ENCODE measurements at places on chromosomes 12 and 14. TPM values are rescaled to one million over a fixed set of nuclear protein-coding genes. Genes with fewer than 3 reads are reported as not detected.

- no peak overlapping the region for H3K27ac ChIP-seq
- no peaks in the 10 kb centered on the region for H3K27me3 ChIP-seq
- DNase-seq: no peak
- peaks cover 6% of the 10 kb centered on the region for H3K4me1 ChIP-seq
Observed at GRCh38 chr12:68761442-68761812, 15.5 kb downstream of the SLC35E3 start.

DNA sequence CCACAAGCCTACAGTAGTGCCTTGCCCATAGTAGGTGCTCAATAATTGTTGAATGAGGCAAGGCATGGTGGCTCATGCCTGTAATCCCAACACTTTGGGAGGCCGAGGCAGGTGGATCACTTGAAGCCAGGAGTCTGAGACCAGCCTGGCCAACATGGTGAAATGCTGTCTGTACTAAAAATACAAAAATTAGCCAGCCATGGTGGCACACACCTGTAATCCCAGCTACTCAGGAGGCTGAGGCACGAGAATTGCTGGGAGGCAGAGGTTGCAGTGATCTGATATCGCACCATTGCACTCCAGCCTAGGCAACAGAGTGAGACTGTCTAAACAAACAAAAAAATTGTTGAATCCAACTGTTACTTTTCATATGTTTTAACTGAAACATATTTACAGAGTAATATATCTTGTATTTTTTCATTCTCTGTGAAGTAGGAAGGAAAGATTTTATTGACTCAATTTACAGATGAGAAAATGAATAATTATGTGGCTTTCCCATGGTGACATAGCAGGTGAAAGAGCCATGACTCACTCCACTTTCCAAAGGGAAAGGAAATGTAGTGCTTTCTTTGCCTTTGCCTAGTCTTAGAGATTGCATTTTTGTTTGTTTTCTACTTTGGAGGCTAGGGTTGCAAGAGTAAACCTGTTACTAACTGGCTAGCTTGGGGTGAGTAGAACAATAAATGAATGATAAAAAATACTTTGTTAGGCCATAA is 95.4 kb upstream of the SLC38A4 start:
- no peaks in the 10 kb centered on the region for H3K27me3 ChIP-seq
- peaks cover 19% of the 10 kb centered on the region for H3K4me1 ChIP-seq
- no peaks in the 10 kb centered on the region for H3K36me3 ChIP-seq
- H3K4me3 ChIP-seq: no peak overlapping the region
- DNase-seq: peak; percentile 54

- H3K4me3 ChIP-seq: no peak overlapping the region
- H3K4me1 ChIP-seq: peaks cover 6% of the 10 kb centered on the region
- no peak for DNase-seq
- no peaks in the 10 kb centered on the region for H3K27me3 ChIP-seq
- no peaks in the 10 kb centered on the region for H3K36me3 ChIP-seq
Observed at GRCh38 chr12:87238466-87238865, 790.7 kb downstream of the C12orf50 start.

DNA sequence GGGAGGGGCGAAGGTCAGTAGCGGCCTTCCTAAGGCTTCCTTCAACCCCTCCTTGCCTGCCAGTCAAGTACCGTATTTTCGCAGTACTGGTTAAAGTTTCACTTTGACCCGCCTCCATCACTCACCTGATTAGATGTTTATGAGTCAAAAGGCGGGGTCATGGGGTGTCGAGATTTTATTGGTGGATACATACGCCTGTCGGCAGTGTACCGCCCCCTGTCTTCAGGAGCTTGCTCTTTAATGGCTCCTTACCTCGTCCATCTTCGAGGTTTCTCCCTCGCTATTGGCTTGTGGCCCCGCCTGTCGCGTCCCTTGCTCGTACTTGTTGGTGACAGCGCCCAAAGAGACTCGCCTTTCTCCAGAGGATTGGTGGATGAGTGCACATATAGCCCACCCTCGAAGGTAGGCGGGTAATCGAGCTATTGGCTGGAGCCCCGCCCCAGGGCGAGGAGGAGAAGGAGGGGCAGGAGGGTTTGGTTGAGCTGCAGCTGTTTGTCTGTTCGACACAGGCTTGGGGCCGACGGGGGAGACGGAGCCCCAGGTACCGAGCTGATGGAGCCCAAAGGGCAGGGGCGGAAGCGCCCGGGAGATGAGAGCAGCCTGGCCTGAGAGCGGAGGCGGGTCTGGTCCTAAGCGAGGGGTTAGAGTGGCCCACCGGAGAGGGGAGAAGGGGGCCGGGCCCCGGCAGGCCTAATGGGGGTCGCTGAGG is at the start of gene RAB5B:
RAB5B (plus strand) TSS at position 480 of the 709 bp plus-strand sequence. CDS start 12,883 bp downstream, outside the sequence.
- peak; percentile 100 for DNase-seq
- H3K27me3 ChIP-seq: no peaks in the 10 kb centered on the region
- no peak within 1 kb of the TSS for H3K27ac ChIP-seq
- H3K4me3 ChIP-seq: no peak within 1 kb of the TSS

- H3K36me3 ChIP-seq: no peaks in the 10 kb centered on the region
- no peak overlapping the region for H3K4me3 ChIP-seq
- no peak for DNase-seq
- no peaks in the 10 kb centered on the region for H3K27me3 ChIP-seq
Observed at GRCh38 chr14:34036319-34036766, 85.5 kb upstream of the EGLN3 start.

- no peak overlapping the region for H3K27ac ChIP-seq
- no peak overlapping the region for H3K4me3 ChIP-seq
- H3K4me1 ChIP-seq: peaks cover 4% of the 10 kb centered on the region
Observed at GRCh38 chr14:21078287-21078686, 8.2 kb downstream of the ARHGEF40 start.

- no peaks in the 10 kb centered on the region for H3K36me3 ChIP-seq
- no peak overlapping the region for H3K4me3 ChIP-seq
- DNase-seq: no peak
- no peaks in the 10 kb centered on the region for H3K4me1 ChIP-seq
- peaks cover 85% of the 10 kb centered on the region for H3K27me3 ChIP-seq
Observed at GRCh38 chr12:5956987-5957386, 11.9 kb upstream of the ANO2 start.

GRCh38 chr12:49340971-49341776 is 4.2 kb upstream of the C1QL4 start:
- no peaks in the 10 kb centered on the region for H3K36me3 ChIP-seq
- no peak for DNase-seq
- no peak overlapping the region for H3K4me3 ChIP-seq
- H3K4me1 ChIP-seq: peaks cover 11% of the 10 kb centered on the region
- H3K27ac ChIP-seq: no peak overlapping the region

DNA sequence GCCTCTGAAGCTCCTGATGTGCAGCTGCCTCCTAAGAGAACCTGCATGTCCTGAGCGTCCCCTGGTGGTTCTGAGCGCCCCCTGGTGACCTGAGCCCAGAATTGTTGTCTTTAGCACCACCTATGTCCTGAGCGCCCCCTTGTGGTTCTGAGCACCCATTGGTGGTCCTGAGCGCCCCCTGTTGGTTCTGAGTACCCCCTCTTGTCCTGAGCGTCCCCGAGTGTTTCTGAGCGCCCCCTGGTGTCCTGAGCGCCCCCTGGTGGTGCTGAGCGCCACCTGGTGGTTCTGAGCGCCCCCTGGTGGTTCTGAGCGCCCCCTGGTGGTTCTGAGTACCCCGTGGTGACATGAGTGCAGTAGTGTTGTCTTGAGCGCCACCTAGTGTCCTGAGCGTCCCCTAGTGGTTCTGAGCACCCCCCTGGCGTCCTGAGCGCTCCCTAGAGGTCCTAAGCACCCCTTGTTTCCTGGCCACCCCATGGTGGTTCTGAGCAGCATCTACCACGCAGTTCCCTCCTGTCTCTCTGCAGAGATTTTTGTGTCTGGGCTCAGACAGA is 782.5 kb downstream of the TMEM121 start:
- no peak overlapping the region for H3K4me3 ChIP-seq
- H3K27me3 ChIP-seq: peaks cover 54% of the 10 kb centered on the region
- no peak overlapping the region for H3K27ac ChIP-seq
- no peaks in the 10 kb centered on the region for H3K4me1 ChIP-seq

DNA sequence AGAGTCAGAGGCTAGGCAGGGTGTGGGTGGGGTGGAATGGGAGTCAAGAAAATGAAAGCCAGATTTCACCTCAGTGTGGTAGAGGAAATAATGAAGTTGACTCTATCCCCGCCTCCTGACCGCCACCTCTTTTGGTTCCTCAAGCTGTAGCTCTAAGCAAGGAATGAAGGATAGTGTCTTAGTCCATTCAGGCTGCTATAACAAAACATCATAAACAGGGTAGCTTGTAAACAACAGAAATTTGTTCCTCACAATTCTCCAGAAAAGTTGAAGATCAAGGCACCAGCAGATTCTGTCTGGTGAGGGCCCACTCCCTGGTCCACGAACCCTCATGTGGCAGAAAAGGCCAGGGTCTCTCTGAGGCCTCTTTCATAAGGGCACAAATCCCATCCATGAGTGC is 109.1 kb upstream of the AMN1 start:
- DNase-seq: no peak
- H3K4me1 ChIP-seq: no peaks in the 10 kb centered on the region
- no peaks in the 10 kb centered on the region for H3K36me3 ChIP-seq
- no peaks in the 10 kb centered on the region for H3K27me3 ChIP-seq
- no peak overlapping the region for H3K4me3 ChIP-seq

DNA sequence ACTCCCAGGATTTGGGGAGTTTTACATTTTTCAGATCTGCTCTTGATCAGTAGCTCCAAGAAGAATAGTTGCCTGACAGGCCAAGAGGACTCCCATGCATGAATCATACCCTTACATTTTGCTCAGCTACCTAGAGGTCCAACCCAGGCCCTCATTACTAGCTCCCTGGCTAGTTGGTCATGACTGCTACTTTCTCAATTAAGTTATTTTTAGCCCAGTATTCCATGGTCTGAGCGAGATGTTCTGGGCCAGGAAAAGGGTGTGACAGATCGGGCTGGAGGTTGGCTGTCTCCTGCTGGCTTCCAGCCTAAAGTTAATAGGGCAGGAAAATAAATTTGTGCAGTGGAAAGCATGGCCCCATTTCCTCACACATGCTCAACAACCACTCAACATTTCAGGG is 379.2 kb downstream of the GRIN2B start:
- no peaks in the 10 kb centered on the region for H3K27me3 ChIP-seq
- H3K36me3 ChIP-seq: no peaks in the 10 kb centered on the region
- no peak overlapping the region for H3K4me3 ChIP-seq
- H3K27ac ChIP-seq: no peak overlapping the region

- H3K4me1 ChIP-seq: peaks cover 19% of the 10 kb centered on the region
- peak overlapping the region; percentile 3 for H3K27ac ChIP-seq
- no peaks in the 10 kb centered on the region for H3K36me3 ChIP-seq
- no peak for DNase-seq
Observed at GRCh38 chr12:91379051-91379775, 196.6 kb upstream of the DCN start.

DNA sequence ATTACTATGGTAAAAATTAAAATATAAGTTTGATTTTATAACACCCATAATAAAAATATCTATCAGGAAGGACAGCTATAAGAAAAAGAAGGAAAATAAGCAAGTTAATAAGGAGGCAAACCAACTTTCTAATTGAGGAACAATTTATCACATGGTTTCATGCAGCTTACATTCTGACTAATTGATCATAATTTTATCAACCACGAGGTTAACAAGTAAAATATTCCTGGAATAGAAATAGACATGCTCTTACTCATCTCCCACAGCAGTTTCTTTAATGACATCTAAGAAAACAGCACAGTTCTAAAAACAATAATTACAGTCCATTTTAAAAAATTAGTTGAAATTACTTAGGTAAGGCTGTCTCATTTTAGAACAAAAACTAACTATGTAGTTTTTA is 130.8 kb upstream of the KRR1 start:
- H3K27ac ChIP-seq: no peak overlapping the region
- H3K36me3 ChIP-seq: peaks cover 7% of the 10 kb centered on the region
- no peaks in the 10 kb centered on the region for H3K27me3 ChIP-seq
- H3K4me1 ChIP-seq: peaks cover 21% of the 10 kb centered on the region

GRCh38 chr12:80040075-80040738 is 59.1 kb upstream of the OTOGL start:
- no peak for DNase-seq
- H3K27ac ChIP-seq: no peak overlapping the region
- no peak overlapping the region for H3K4me3 ChIP-seq
- peaks cover 8% of the 10 kb centered on the region for H3K4me1 ChIP-seq

DNA sequence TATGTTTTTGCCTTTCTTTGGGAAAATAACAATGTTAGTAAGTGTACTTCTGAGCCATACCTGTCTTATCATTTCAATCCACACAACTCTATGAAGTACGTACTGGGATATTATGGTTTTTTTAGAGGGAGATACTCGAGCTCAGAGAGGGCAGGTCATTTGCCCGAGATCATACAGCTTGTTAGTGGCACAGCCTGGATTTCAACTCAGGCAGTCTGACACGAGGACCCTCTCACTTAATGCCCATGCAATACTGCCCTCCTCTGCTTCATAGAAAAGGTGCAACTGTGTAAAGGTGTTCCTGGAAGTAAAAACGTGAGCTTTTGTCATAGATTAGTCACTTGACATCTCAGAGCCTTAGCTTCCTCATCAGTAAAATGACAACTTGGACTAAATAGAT is 128.0 kb downstream of the NDUFA12 start:
- H3K4me3 ChIP-seq: no peak overlapping the region
- peaks cover 12% of the 10 kb centered on the region for H3K4me1 ChIP-seq
- H3K27ac ChIP-seq: no peak overlapping the region
- peaks cover 45% of the 10 kb centered on the region for H3K27me3 ChIP-seq
- peak; percentile 47 for DNase-seq

- H3K4me1 ChIP-seq: peaks cover 23% of the 10 kb centered on the region
- H3K4me3 ChIP-seq: peak overlapping the region; percentile 52
- H3K27ac ChIP-seq: no peak overlapping the region
- no peak for DNase-seq
- no peaks in the 10 kb centered on the region for H3K36me3 ChIP-seq
- H3K27me3 ChIP-seq: no peaks in the 10 kb centered on the region
Observed at GRCh38 chr14:103059556-103059955, 2.2 kb upstream of the CDC42BPB start.

DNA sequence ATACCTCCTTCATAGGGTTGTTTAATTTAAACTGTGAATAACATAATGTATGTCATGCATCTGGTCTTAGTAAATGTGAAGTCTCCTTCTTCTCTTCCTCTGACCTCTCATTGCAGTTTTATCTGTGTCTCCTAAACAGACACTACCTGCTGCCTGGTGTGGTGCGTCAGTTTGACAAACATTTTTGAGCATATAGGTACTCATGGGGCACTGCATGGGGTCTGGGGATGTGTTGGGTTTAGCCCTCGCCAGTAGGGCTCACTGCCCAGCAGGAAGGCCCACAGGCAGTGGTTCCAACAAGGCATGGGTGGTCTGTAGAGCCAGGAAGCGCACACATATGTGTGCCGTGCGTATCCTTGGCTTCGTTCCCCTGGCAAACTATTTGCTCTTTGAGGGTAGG is 3.0 kb upstream of the CEBPE start:
- H3K4me1 ChIP-seq: peaks cover 21% of the 10 kb centered on the region
- no peak overlapping the region for H3K27ac ChIP-seq
- no peaks in the 10 kb centered on the region for H3K36me3 ChIP-seq
- no peaks in the 10 kb centered on the region for H3K27me3 ChIP-seq

GRCh38 chr12:108779998-108780688 is 48.8 kb upstream of the CORO1C start:
- H3K36me3 ChIP-seq: peaks cover 6% of the 10 kb centered on the region
- no peaks in the 10 kb centered on the region for H3K27me3 ChIP-seq
- no peak overlapping the region for H3K4me3 ChIP-seq
- DNase-seq: no peak
- H3K4me1 ChIP-seq: no peaks in the 10 kb centered on the region
- no peak overlapping the region for H3K27ac ChIP-seq

PPFIA2 gene
- total RNA-seq: 2.2 TPM

MAP3K12 gene
- total RNA-seq: 5.9 TPM

LBHD2 gene
- not detected for total RNA-seq

FERMT2 gene
- total RNA-seq: 62.7 TPM

KCNK13 gene
- not detected for total RNA-seq

A2M gene
- total RNA-seq: not detected

ATXN7L3B gene
- total RNA-seq: 28.2 TPM

KTN1 gene
- 165 TPM for total RNA-seq

SSPN gene
- 0.21 TPM for total RNA-seq

CLEC4C gene
- not detected for total RNA-seq
